Esophagus squamous epithelium (tissue), 5 donors: ENCODE measurements at places on chromosomes 16 and 17.

- no peak for DNase-seq
These were observed 1736.4 kb downstream of the TP53TG3F start for GRCh38 chr16:35195864-35196216.

DNA sequence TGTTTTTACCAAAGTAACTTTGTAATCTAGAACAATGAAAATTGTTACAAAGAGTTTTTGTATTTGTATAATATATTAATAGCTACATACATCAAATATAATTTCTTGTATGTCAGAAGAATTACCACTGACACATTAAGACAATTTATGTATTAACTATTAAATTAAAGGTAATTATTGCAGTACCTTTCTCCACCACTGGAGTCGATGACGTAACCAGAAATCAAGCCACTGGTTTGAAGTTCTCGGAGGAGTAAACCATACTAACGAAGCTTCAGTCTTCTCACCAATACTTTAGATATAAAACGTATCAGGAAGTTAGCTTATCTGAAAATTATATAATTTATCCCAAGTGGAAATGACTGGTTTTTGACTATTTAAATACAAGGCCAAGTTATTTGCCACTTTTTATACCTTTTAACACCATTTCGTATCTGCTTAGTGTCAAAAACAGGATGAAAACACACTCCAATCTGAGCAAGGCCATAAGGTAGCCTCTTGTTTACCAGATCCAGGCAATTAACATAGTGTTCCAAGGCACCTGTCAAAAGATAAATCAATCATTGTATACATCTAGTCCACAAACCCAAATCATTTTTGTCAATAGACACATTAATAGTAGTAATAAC lies 4.3 kb downstream of the POLG2 start:
- DNase-seq = no peak

- DNase-seq = no peak
These were observed at the start of gene SCIMP for GRCh38 chr17:5234645-5235576. Gene SCIMP, minus strand, starts transcription at chr17:5234860. Its CDS starts 105 bp downstream, at chr17:5234755.

DNA sequence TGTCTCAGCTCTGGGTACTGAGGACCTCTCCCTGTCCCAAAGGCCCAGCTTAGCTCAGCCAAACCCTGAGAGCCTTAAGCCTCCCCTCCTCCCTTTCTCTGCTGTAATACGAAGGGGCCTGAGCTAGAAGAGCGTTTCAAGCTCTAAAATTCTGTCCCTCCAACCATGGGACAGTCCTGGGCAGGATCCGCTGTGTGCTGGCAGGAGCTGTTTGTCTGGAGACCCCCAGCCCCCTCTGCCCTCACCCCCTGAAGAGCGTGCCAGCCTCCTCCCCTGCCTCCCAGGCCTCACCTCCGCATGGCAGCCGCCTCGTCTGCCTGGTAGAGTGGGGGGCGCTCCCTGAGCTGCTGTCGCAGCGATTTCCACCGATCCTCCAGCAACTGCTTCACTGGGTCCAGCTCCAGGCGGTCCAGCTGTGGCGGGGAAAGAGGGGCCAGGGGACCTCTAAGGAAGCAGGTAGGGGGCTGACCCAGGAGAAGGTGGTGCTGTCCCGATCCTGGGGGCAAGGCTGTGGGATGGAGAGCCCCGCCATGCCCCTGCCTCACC lies 14.7 kb downstream of the UBALD2 start:
- DNase-seq = no peak

GRCh38 chr17:29674281-29674680 lies 51.6 kb upstream of the CORO6 start:
- no peak for DNase-seq

GRCh38 chr16:88973415-88974050 lies 3.5 kb downstream of the CBFA2T3 start:
- no peak for DNase-seq

GRCh38 chr17:20565711-20566110 lies 13.8 kb upstream of the CDRT15L2 start:
- DNase-seq = no peak

DNA sequence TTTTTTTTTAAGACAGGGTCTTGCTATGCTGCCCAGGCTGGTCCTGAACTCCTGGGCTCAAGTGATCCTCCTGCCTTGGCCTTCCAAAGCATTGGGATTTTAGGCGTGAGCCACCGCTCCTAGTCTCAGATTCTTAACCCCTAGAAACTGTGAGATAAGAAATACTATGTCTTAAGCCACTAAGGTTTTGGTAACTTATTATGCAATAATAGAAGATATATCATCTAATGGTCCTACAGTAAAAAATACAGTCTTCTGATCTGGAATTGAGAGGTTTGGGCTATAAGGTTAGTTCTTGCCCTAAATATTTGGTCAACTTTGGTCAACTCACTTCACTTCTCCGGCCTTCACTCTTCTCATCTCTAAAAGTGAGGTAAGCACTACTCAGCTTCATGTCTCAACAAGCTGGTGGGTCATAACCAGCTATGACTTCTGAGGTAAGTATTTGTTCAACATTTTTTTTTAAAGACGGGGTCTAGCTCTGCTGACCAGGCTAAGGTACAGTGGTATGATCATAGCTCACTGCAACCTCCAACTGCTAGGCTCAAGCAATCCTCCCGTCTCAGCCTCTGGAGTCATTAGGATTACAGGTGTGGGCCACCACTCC lies 14.7 kb downstream of the RAD51D start:
- no peak for DNase-seq

GRCh38 chr17:39812466-39812865 lies 51.6 kb downstream of the IKZF3 start:
- no peak for DNase-seq

GRCh38 chr16:87173294-87173893 lies 143.8 kb downstream of the C16orf95 start:
- no peak for DNase-seq
